H4 (cell line): ENCODE measurements at places on chromosomes 3 and 15. TPM values are rescaled to one million over a fixed set of nuclear protein-coding genes. Genes with fewer than 3 reads are reported as not detected.
A peak's percentile ranks its signal among the peaks of the same experiment; 100 is the strongest.

DNA sequence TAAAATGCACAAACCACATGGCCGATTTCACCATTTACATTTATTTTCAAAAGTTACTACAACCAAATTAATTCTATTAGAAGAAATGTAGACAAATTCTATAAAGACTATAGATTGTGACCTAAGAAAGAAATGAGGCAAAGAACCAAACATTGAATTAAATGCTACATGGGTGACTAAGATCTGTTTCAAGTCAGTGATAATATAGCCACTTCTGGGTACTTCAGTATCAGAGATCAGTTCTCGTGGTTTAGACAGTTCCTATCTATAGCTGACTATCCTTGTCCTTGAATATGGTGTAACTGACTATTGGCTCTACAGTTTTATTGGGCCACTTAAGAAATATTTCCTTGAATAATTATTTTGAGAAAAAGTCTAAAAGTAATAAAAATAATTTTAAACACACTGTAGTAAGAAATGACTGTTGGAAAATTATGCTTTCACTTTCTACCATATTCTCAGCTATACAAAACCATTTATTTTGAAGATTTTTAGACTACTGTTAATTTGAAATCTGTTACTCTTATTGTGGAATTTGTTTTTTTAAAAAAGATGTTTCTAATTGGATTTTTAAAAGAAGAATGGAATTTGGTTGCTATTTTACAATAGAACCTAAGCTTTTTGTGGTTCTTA is 14.1 kb downstream of the KCNMB3 start:
- no peak for DNase-seq

DNA sequence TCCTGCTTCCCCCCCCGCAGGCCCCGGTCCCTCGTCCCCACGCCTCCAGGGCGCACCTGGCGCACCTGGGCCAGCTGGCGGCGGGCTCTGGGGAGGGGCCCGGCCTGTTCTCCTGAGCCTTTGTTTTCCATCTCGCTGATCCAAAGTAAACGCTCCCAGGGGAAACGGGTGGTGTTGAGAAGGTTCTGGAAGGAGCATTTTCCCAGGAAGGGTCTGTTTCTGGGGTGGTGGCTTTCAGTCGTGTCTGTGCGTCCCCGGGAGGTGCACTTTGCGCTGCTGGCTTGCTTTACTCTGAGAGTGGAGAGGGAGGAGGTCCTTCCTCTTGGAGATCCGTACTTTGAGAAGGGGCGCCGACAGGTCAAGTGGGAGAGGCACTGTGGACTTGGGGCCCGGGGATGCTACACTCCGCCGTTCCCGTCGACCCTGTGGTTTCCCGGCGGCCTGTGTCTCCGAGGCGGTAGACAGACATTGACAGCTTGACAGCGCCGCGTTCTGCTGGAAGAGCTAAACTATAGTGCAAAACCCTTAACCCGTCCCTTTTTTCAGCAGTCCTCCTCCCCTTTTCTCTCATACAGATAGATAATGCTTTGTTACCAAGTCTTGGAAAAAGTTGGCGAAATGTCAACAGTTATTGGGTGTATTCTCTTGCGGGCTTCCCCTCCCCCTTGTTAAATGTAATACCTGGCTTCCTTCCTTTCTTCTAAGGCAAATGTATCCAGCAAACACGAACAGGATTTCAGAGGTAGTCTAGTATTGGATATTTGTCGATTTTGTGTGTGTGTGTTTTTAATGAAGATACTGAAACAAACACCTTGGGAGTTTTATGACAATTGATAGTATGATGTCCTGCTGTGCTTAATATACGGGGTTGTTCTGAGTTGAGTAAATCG is 6.5 kb downstream of the TPM1 start:
- peak; percentile 34 for DNase-seq

DNA sequence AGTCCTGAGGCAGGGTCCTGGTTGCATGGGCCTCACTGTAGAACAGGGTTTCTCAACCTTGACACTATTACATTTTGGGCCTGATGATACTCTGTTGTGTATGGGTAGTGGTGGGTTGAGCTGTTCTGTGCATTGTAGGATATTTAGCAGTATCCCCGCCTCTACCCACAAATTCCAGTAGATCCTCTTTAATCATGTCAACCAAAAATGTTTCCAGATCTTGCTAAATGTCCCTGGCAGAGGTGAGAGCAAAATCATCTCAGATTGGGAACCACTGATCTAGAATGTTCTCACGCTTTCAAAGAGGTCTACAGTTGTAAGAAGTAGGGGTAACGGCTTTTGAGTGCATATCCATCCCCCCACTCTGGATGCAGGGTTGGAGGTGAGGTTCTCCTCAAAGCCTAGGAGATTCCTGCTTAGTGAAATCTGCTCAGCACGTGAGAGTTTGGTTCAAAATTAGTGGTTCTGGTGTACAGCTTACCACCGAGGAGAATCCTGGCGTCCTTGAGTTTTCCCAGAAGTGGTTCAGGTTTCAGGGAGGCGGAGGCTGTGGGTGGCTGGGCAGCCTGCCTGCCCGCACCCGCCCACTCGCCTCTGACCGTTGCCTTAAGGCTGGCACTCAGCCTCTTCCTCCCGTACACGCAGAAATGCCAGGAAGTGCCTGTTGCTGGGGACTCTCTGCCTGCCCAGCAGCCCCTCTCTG is 5.3 kb downstream of the ACVR2B start:
- DNase-seq: peak; percentile 79

Gene MCF2L2
- total RNA-seq: 0.62 and 0.64 TPM in 2 replicates

DNA sequence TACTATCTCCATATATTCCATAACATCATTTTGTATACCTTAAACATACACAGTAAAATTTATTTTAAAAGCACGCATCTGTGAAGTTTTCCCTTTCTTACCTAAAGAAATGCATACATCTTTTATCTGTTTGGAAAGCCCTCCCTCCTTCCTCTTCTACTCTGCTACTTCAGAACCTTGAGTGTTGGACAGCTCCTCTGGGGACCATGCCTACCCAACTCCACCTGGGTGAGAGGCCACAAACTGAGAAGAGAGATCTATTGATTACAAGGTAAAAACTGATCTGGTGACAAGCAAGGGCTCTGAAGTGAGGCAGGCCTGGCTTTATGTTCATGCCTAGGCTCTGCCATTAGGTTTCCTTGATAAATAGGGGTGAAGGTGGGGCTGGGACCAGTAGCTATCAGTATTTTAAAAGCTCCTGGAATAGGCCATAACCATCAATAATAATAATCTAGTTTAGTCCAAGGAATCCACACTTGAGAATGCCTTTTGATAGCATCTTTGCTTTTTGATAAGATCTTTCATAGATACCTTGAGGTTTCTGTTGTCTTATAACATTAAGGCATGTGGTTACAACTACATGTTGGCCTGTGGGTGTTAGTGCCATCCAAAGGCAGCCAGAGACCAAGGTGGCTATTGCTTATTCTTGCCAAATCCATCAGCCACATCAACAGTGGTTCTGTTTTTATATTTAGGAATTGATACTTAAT is 148.8 kb downstream of the KCNMB2 start:
- no peak for DNase-seq

- no peak for DNase-seq
These were observed 41.0 kb upstream of the B3GNT5 start for GRCh38 chr3:183212096-183212495.
